ENCODE measurements at places on chromosomes 4 and X.

DNA sequence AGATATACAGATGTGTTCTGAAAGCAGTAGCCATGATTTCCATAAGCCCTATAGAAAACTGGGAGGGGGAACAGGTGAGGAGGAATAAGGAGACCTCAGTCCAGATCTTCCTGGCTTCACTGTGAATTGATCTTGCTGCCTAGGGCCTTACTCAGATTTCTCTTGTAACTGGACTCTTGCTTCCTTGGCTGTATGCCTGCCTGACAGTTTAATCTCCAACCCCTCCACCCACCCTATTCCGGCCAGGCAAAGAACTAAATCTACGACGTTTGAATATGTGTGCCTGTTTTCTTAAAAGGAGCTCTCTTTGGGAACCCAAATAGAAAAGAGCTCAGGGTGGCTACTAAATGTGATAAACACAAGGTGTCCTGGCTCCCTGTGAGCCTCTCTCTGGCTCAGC lies 173.0 kb downstream of the GPC3 start:
- no peak for DNase-seq

- no peak for DNase-seq
Measured at GRCh38 chrX:50704360-50704759, 109.6 kb downstream of the SHROOM4 start.

DNA sequence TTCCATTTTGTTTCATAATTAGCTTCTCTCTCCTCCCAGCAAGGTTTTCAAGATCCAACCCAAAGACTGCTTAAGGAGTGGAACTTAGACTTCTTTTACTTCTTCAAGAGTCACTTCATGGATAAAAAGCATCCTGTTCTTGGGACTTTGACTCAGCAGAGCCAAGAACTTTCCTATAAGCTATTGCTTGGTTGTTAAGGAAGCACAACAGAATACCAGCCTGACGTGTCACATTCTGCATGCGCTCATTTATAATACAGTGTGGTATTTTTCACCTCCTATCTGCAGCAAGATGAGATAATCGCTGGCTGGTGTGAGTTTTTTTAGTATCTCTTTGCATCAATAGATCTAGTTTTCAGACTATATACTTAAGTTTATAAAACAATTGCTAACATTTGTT lies 152.1 kb downstream of the PALLD start:
- no peak for DNase-seq

DNA sequence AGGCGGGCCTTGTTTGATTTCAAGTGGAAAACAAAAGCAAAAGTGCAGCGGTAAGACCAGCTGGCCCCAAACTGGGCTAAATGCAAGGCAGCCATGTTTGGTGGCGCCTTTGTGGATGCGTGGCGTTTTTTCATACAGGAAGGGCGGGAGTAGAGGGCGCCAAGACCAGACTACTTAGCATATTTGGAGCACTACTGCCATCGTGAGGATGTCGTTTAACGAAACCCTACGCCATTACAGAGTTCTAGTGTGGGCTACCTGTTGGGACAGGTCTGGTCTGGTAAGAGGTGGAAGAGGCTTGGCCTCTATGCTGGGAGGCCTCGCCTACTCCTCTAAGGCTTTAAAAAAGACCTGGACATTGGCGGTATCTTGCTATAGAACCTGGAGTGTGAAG lies 230.7 kb upstream of the STK26 start:
- peak; percentile 72 for DNase-seq

- no peak for DNase-seq
Measured at GRCh38 chr4:164892018-164892417, 15.0 kb downstream of the APELA start.

- no peak for DNase-seq
Measured at GRCh38 chrX:72366178-72366577, 60.5 kb upstream of the CITED1 start.

DNA sequence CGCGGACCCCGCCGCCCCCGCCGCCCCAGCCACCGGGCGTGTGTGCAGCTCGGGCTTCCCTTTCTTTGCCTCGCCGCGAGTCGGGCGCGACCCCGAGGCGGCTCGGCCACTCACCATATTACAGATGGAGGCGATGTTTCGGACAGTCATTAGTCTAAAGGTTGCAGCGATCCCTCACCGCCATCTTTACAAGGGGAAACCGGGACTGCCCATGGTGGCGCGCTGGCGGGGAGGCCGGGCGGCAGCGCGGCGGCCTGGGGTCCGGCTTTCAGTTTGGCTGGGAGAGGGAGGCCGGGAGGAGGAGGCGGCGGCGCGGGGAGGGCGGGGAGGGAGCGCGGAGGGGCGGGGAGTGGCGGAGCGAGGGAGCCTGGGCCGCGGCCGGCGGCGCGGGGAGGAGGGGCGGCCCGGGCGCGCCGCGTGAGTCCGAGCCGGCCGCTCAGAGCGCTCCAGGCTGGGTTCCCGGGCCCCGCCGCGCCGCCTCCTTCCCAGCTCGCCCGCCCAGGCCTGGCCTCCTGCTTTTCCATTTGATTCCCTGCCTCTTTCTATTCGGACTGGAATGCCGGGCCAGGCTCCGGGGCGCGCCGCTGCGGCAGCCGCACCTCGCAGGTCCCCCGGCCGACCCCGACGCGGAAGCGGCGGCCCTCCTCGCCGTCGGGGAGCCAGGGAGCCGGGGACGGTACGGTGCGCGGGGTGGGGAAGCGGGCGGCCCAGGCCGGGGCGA lies at the start of gene USP46:
TSS of gene USP46 (minus strand) at position 301 of the 721 bp plus-strand sequence. CDS start at position 150, 151 bp downstream.
- peak; percentile 59 for DNase-seq

- peak; percentile 13 for DNase-seq
Measured at GRCh38 chrX:24728530-24728929, 34.8 kb downstream of the POLA1 start.
